Urothelium cell line (cell line): ENCODE measurements at places on chromosomes 1 and 21.

DNA sequence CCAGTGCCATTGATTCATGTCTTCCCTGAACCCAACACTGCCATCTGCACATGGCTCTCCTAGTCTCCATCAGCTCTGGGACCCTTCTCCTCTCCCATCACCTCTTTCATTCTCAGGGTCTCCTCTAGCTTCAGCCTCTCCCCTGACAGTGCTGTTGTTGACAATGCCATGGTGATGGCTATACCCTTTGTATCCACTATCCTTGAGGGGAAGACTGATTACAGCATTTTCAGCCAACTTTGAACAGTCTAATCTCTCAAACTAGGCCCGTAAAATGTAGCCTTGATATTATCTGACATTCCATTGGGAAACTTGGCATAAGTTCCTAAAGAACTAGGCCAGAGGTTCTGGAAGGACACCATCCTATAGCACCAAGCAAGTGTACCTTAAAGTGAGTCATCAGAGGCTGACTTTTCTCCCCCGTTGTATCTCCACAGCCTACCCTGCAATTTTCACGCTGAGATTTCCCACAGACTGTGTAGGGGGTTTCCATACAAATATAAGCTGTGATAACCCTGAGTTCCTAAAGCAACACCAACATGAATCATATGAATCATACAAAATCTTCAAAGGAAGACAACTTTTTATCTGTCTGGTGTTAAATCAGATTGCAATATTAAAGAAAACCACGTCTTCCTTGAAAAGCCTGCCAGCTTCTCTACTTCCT is 5.8 kb downstream of the HAO2 start:
- DNase-seq, result no peak

DNA sequence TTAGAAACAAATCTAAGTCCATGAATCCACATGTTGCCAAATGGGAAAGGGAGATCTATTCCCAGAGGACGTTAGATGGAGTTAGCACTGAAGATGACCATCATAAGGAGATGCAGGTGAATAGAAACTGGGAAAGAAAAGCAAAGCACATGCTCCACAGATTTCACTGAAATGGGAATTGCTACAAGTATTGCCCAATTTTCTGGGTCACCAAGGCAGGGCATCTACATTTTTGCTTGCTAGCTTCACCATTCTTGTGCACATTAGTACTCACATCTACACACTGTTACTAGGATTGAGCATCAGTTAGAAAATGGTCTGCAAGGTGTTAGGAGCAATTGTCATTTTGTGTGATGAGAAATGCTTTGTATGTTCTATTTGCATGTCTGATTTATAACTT is 99.1 kb downstream of the JAK1 start:
- DNase-seq, result no peak

- no peak for DNase-seq
Observed at GRCh38 chr1:218718977-218719376, 373.8 kb downstream of the TGFB2 start.

DNA sequence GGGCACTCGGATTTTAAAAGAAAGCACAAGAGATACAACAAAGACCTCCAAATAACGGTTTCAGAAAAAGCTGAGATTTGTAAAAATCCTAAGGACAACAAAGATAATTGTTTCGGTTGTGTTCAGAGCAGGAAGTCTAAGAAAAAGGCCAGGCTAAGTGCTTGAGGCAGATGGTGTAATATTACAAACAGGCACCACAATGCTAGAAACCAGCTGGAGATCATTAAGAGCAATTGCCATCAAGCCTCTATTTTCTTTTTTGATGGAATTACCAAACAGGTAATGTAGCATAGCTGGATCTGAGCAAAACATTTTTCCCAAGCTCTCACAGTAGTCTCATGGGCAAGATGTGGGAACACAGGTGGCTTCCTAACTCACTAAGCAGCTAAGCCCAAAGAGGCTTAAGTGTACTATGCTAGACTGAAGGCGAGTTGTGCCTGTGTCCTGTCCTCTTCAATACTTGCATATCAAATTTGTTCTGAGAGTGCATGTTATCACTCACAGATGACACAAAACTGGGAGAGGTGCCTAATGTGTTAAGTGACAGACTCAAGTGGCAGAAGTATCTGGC is 161.6 kb downstream of the GLUL start:
- DNase-seq, result no peak

DNA sequence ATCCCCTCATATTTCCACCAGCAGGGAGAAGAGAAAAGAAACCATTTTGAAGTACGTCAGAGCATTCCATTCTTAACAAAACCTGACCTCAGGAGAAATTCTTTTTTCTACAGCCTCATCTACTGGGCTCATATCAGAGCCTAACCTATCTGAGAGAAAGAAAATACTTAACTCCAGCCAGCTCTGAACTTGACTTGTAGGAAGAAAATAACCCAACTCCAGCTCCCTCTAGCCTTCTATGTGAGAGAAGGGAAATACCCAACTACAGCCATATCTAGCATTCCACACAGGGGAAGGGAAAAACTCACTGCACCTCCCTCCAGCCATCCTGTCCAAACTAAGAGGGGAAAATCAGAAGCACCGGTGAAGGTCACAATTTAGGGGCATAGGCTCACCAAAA is 57.7 kb downstream of the SPATA6 start:
- no peak for DNase-seq

GRCh38 chr1:6491480-6491962 is at the start of gene PLEKHG5:
TSS of gene PLEKHG5 (minus strand) at chr1:6491667. CDS start at chr1:6477571, 14,096 bp downstream.
- DNase-seq, result peak; percentile 67

DNA sequence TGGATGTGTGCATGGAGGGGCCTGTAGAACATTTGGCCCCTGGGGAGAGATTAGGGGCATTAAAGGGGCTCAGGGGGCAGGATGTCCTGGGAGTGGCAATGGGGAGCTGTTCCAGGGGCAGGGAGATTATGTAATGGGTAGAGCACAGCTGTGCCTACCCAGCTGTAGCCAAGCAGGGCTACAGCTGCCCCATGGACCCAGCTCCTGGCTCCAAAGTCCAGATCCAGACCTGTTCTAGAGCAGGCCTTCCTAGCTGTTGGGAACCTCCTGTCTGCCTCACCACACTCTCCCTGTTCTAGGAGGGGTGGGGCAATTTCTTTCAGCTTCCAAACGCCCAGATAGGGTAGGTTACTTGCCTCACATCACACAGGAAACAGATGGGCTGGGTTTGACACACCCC is 5.6 kb downstream of the RPS6KA1 start:
- no peak for DNase-seq

DNA sequence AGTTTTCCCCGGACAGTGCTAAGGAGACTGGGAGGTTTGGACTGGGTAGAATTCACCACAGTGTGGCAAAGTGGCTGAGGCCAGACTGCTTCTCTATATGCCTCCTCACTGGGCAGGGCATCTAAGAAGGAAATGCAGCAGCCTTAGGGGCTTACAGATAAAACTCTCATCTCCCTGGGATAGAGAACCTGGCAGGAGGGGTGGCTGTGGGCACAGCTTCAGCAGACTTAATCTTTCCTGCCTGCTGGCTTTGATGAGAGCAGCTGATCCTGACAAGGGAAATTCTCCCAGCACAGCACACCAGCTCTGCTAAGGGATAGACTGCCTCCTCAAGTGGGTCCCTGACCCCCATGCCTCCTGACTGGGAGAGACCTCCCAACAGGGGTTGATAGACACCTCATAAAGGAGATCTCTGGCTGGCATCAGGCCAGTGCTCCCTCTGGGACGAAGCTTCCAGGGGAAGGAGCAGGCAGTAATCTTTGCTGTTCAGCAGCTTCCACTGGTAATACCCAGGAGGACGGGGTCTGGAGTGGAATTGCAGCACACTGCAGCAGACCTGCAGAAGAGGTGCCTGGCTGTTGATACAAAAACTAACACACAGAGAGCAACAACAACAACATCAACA is 25.2 kb downstream of the KIFAP3 start:
- DNase-seq, result no peak

GRCh38 chr1:19425646-19426239 is 59.6 kb downstream of the CAPZB start:
- no peak for DNase-seq

DNA sequence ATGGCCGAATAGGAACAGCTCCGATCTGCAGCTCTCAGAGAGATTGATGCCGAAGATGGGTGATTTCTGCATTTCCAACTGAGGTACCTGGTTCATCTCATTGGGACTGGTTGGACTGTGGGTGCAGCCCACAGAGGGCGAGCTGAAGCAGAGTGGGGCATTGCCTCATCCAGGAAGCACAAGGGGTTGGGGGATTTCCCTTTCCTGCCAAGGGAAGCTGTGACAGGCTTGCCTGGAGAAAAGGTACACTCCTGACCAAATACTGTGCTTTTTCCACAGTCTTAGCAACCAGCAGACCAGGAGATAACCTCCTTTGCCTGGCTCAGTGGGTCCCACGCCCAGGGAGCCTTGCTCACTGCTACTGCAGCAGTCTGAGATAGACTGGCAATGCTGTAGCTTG is 66.9 kb downstream of the HSD3B1 start:
- no peak for DNase-seq

GRCh38 chr1:119367432-119368124 is 1.0 kb upstream of the HAO2 start:
- peak; percentile 70 for DNase-seq

DNA sequence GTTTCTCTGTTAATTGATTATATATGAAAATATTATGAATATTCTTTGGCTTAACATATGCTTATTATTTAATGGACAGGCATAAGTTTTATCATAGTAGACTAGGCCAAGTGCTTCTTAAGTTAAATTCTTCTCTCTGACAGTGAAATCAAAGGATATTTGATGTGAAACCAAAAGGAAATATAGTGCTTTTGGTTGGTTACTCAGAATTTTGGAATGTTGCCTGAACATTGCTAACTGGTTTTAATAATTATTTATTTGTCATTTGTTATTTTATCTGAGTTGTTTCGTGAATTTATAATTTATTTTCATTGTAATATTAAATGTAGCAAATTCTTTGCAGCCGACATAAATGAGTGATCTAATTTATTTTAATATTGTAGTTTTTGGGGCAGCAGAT is 18.3 kb downstream of the HOOK1 start:
- DNase-seq, result no peak

- DNase-seq, result no peak
Observed at GRCh38 chr1:111837393-111837792, 81.7 kb downstream of the DDX20 start.

GRCh38 chr1:186799689-186800054 is 29.1 kb upstream of the PLA2G4A start:
- DNase-seq, result no peak

DNA sequence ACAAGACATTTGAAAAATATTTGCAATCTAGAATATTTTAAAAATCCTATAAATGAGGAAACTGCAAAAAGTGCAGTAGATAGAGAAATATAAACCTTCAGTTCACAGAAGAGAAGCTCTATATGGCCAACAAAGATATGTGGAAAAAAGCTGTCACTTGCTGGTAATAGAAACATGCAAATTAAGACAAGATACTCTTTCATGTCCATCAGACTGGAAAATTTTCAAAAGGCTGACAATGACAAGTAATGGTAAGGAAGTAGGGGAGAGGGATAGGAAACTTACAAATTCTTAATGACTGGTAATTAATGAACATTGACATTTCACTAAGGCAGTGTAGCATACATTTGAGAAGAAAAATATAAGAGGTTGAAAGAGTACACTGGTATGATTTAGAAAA is 147.9 kb downstream of the MRPL39 start:
- DNase-seq, result no peak

DNA sequence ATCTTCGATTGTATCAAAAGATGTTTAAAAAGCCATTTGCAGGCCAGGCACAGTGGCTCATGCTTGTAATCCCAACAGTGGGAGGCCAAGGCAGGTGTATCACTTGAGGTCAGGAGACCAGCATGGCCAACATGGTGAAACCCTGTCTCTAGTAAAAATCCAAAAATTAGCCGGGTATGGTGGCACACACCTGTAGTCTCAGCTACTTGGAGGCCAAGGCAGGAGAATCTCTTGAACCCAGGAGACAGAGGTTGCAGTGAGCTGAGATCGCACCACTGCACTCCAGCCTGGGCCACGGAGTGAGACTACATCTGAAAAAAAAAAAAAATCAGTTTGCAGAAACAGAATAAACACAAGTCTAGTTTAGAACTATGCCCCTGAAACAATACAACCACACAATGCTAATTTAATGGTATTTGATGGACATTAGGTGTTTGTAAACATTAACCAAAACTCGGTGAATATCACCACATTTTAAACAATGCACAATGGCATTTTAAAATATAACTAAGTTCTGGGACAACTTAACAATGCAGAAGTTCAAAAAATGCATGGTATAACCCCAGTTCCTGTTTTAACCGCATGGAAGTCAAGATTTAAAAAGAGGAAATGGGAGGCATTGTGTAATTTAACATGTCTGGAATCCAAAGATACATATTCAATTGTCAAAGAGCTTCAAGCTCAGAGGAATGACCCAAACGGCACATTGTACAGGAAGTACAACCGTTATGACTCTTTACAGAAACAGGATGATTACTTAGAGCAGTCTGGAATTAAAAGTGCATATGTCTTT is 7.1 kb upstream of the PTTG1IP start:
- DNase-seq, result no peak

DNA sequence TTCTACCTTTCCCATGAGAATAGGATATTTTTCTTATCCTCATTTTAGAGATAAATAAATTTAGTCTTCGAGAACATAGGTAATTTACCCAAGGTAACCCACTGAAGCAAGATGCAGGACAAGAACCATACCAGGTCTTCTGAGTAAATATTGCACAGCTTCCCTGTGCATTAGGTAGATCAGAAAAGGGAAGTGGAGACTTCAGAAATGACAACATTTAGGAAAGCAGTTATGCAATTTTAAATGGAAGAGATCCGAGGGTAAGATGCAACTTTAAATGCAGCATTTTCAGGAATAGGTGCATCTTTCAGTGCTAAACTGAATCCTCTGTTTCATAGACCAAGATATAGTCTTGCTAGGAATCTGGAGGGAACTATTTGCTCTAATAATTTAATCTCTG is 206.4 kb upstream of the SGIP1 start:
- DNase-seq, result no peak

DNA sequence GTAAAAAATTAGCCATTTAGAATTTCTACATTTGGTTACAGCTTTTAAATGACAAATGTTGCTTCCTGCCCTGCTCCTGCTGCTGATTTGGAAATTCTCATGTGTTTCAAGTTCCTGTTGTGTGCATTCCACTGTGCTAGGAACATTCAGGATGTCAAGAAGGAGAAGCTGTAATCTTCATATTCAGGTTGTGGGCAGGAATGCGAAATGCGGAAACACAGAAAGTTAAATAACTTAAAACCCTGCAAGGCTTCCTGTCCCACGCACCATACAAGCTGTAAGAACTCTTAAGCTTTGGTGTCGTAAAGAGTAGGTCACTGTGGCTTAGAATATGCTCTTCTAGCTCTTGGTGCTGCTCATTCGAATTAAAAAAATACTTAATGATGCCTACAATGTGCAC is 52.6 kb downstream of the S100B start:
- DNase-seq, result no peak

- DNase-seq, result no peak
Observed at GRCh38 chr1:21325231-21325718, 35.0 kb upstream of the ECE1 start.

- no peak for DNase-seq
Observed at GRCh38 chr1:172252321-172252720, 168.2 kb upstream of the C1orf105 start.

- DNase-seq, result peak; percentile 25
Observed at GRCh38 chr21:42437786-42438185, 34.1 kb downstream of the UBASH3A start.

GRCh38 chr1:99599678-99600175 is 46.2 kb upstream of the PALMD start:
- DNase-seq, result peak; percentile 78
